Fibroblast of skin of back (primary cell): ENCODE measurements at places on chromosomes 12 and 14.

DNA sequence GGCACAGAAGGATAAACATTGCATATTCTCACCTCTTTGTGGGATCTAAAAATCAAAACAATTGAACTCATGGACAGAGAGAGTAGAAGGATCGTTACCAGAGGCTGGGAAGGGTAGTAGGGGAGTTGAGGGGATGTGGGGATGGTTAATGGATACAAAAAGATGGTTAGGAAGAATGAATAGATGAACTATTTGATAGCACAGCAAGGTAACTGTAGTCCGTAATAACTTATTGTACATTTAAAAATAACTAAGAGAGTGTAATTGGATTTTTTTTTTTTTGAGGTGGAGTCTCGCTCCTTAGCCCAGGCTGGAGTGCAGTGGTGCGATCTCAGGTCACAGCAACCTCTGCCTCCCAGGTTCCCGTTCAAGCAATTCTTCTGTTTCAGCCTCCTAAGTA, 52.0 kb downstream of the NUBPL start:
- no peak for DNase-seq

DNA sequence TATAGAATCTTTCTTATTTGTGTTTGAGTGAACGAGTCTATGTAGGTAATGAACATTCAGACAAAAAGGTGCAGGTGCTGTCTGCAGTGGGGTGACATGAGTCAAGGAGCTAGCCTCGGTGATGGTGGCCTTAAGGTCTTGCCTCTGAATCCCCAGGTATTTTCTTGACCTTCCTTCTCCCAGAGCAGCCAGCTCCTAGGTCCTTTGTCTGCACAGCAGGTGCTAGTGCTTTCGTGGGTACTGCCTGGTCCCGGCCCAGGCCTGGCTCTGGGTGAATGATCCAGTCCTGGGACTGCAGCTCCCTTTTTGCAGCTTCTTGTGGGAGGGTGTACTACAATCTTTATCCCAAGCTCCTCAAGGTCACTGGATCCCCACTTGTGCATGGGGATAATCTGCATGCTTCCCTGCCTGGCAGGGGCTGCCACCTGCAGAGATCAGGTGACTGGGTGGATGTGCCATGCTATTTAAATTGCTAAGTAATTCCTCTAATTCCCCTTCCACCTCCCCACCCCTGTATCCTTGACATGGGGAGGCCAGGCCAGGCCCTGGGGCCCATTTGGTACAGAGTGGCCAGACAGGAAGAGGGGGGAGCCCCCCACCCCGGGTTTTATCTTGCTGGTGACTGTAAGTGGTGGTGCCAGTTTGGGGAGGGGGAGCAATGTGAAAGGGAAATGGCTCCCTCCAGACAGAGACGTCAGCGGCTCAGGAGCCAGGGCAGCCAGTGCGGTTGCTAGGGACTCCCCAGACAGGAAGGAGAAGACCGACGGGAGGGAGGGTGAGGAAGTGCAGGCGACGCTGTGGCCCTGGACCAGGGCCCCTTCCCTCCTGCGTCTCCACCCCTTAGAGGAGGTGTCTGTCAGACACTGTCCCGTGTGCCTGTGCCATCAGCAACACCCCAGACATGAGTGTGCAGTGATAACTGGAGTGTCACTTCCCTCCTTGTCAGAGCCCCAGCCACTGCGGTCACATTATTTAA, 6.7 kb downstream of the VASH1 start:
- DNase-seq = no peak

- DNase-seq = peak; percentile 54
Observed at GRCh38 chr14:68884031-68885030, 91.5 kb upstream of the ZFP36L1 start.

GRCh38 chr12:69910694-69911093, 85.7 kb downstream of the MYRFL start:
- no peak for DNase-seq

- no peak for DNase-seq
Observed at GRCh38 chr12:51011955-51012354, 14.2 kb downstream of the SLC11A2 start.

DNA sequence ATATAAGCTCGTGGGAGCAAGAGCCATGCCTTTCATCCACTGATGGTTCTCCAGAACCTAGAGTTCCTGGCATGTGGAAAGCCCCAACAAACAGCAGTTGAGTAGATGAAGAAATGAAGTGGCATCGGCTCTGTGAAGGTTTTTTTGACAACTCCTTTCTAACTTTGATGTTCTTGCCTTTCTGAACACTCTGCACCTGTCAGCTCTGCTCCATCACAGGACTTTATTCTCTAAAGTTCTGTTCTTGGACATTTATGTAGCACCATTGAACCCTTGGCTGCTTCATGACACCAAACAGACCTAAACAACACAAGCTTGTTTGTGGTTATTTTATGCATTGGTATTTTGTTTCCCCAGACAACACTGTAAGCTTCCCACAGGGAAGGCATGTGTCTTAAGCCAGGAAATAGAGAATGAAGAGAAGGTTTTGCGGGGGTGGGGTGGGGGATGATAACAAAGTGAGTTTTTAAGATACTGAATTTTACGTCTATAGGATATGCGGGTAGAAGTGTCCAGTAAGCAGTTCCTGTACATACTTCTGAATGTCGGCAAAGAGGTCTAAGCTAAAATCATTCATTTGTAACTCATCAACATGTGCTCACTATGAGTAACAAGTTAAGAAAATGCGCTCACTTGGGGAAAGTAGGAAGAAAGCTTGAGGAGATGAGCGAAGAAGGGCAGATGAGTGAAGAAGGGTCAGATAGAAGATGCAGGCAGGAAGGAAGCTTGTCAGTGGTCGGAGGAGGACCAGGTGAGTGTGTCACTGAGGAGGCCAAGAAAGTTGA, 146.0 kb upstream of the PLEKHG7 start:
- no peak for DNase-seq

DNA sequence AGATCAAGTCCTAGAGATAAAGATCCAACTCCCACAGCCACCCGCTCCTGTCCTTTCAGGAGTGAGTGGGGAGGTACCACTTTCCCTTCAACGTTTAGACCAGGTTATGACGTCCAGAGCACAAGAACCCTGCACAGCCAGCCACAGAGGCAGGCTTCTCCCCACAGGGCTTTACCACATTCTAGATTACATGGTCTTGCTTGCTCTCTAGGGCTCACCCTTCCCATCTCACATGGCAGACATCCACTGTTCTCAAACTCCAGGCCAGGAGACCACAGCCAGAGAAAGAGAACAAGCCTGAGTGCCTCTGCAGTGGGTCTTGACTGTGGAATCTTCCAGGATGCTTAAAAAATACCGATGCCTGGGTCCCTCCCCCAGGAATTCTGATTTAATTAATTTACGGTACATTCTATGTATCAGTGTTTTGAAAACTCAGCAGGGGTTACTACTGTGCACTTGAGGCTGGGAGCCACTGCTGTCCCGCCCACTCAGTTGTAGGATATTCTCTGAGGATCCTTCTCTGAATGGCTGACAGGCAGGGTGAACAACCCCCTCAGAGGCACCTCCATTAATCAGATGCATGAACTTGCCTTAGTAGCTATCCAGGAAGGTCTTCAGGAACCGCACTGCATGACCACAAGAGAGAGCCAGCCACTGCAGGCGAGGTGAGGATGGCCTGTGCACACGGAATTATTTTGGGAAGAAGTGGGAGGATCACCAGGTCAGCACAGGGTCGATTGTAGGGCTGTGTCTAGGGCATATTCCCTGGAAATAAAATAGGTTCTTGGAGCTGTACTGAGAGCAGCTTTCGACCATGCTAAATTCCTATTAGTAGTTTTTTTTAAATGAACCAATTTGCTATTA, 21.5 kb upstream of the SOCS2 start:
- DNase-seq = no peak

DNA sequence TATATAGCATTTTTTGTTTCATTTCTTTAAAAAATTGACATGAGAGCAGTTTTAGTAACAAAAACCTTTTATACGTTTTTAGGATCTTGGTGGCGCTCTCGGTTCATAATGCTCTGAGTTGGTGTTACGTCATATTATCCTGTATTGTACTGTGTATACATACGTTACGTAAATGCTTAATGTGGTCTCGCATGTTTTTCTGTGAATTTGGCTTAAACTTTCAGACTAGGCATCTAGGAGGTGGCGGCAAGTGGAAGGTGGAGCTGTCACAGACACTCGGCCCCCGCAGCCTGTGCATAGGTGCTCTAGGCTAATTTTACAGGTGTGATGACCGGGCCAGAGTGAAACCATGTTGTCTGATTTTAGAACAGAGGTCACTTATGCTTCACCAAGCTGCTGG, 60.0 kb downstream of the PPP2R5C start:
- DNase-seq = no peak

DNA sequence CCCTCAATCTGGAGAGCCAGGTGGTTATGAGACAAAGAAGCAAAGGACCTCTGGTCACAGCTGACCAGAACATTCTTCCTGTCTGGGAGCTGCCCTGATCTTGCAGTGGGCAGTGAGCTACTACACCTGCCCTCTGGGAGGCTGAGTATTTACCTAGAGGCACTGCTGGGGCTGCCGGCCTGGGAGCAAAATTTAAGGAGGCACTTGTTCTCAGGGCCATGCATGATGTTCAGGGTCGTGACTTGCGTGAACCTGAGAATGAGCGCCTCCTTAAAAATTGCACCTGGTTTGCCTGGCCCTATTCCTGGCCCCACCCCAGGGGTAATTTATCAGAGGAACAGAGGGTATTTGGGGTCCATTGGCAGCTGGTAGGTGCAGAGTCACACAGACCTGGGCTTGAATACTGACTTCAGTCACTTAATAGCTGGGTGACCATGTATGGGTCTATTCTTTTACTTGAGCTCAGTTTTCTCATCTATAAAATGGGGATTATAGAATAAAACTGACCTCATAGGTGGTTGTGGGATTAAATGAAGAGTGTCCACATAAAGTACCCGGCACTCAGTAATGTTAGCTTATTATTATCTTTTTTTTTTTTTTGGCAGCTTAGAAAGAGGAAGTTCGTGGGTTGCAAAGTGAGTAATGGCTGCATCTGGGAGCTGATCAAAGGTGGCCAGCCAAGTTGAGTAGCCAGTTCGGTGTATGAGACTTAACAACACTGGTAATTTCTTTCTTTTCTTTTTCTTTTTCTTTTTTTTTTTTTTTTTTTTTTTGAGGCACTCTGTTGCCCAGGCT, 107.4 kb upstream of the MED13L start:
- DNase-seq = peak; percentile 61

DNA sequence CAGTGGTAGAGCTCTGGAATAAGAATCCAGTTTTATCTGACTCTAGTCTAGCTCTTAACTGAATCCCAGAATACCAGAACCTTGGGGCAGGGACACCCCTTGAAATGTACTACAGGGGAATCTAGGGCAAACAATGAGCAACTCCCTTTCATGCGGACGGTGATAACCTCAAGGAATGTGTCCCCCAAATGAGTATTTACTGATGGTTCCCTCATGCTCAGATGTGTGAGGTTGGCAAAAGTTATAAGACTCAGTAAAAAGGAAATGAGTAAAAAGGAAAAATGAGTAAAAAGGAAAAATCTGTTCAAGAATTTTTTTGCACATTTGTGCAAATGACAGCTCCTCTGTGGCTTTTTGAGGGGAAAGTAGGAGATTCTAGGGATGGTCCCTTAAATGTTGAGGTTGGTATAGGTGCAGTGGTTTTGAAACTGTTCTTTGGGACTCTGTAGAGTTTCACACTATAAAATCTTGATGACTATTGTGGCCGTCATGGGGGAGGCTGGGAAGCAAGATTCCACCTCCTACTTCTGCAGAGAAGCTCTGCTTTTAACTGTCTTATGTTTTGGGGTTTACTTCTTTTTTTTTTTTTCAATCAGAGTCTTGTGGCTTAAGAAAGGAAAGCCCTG, 58.6 kb downstream of the NRXN3 start:
- DNase-seq = no peak

DNA sequence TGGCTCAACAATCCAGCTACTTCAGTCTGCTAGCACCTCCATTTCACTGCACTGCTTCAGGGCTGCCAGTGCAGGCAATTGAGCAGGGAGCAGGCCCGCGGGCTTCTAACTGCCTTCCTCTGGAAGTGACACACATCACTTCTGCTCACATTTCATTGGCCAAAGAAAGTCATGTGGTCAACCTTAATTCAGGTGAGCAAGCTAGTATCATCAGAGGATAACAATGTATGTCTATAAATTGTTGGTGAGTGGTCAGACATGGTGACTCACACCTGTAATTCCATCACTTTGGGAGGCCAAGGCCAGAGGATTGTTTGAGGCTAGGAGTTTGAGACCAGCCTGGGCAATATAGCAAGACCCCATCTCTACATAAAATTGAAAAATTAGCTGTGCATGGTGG, 22.3 kb upstream of the CHGA start:
- DNase-seq = no peak

DNA sequence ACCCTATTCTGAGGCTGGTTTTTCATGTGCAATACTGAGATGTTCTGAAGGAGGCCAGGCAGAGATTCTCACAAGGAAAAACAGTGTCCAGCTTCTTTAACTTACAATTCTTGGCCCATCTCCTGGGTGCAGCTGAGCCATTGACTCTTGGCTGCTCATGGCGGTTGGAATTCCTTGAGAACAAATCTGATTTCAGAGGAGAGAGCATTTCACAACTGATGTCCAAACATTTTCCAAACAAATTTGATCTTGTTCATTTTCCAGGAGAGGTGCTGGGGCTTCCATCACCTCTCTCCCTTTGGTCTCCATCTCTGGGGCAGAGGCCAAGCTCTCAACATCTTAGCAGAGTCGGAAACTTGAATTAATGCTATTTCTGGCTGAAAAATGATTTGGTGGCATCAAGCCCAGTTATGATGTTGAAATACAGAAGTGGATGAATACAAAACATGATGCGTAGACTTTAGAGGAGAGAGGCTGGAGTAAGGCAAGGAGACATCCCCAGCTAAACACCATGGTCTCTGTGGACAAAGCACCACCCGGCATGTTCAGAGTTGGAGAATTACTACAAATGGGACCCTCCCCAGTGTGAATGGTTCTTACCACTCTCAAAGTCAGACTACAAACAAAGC, 593.0 kb downstream of the VRK1 start:
- DNase-seq = no peak

DNA sequence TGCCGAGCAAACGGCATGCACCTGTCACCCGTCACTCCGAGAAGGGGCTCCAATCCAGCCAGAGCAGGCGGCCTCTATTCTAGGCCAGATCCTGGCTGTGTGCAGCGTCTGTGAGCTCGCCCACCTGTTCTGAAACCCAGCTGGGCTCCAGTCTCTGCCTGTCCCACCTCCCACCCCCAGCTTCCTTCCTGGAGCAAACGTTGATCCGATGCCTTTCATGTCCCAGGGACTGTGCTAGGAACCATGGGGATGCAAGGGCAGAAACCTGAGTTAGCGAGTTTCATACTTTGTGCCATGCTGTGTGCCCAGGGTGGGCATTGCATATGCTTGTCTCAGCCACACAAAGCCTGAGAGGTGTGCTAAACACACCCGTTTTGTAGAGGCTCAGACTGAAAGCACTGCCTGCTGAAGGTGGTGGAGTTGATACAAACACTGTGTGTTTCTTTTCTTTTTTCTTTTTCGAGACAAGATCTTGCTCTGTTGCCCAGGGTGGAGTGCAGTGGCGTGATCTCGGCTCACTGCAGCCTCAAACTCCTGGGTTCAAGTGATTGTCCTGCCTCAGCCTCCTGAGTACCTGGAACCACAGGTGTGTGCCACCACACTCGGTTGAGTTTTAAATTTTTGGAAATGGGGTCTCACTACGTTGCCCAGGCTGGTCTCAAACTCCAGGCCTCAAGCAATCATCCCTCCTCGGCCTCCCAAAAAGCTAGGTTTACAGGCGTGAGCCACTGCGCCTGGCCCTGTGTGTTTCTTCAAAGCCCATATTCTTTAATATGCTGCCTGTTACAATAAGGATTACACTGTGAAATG, 84.1 kb upstream of the MED13L start:
- DNase-seq = no peak

GRCh38 chr12:121630791-121631355, 4.5 kb downstream of the ORAI1 start:
- DNase-seq = no peak
